ENCODE measurements at places on chromosomes 3 and 15.

DNA sequence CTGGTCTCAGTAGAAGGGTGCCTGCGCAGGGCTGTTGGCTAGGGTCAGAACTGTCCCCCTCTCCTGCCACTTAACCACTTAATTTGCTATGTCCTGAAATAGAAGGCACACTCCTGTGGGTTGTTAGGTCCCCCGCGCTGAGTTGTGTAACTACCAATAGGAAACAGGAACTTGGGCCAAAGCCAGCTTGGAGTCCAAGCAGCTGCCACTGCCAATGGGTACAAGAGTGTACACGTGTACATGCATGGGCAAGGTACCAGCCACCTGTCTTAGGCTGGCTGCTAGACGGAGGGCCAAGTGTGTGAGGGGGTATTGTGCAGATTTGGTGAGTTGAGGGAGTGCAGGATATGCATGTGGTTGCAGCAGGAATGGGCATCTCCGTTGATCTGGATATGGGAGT lies 29.7 kb upstream of the POLG start:
- no peak for DNase-seq

DNA sequence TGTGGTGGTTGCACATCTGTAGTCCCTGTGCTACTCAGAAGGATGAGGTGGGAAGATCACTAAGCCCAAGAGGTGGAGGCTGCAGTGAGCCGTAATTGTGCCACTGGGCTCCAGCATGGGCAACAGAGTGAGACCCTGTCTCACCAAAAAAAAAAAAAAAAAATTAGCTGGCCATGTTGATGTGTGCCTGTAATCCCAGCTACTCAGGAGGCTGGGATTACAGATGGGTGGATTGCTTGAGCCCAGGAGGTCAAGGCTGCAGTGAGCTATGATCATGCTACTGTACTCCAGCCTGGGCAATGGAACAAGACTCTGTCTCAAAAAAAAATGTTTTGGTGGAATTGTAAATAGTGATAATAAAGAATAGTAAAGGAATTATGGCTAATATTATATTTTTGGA lies 9.9 kb downstream of the ATRIP start:
- DNase-seq, result no peak

DNA sequence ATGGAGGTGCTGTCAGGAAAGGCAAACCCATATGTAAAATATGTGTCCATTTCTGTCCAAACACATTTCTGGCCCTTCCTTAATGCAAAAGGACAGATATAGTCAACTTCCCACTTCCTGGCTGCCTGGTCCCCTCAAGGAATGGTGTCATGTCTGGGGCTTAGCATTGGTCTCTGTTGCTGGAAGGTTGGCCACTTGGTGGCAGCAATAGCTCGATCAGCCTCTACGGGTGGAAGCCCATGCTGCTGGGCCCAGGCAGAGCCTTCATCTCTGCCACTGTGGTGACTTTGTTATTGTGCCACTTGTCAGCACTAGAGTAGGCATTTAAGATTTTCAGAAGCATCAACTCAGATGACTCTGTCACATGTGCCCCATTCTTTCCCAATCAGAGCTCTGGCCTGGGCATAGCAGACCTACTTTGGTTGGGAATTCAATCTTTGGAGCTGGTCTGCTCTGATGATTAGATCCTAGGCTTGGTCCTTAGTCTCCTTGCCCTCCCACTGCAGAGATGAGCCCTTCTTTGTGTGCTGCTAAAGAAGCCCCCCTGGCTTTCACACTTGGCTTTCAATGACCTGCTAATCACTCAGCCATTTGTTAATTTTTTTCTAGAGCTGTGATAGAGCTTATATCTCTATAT lies 51.0 kb upstream of the SPSB4 start:
- peak; percentile 38 for DNase-seq

GRCh38 chr15:83285979-83286553 lies 1.6 kb upstream of the BNC1 start:
- DNase-seq, result no peak

GRCh38 chr3:47634996-47635395 lies 56.3 kb upstream of the CSPG5 start:
- no peak for DNase-seq

- peak; percentile 3 for DNase-seq
Observed at GRCh38 chr3:61936344-61936937, 375.1 kb downstream of the PTPRG start.

DNA sequence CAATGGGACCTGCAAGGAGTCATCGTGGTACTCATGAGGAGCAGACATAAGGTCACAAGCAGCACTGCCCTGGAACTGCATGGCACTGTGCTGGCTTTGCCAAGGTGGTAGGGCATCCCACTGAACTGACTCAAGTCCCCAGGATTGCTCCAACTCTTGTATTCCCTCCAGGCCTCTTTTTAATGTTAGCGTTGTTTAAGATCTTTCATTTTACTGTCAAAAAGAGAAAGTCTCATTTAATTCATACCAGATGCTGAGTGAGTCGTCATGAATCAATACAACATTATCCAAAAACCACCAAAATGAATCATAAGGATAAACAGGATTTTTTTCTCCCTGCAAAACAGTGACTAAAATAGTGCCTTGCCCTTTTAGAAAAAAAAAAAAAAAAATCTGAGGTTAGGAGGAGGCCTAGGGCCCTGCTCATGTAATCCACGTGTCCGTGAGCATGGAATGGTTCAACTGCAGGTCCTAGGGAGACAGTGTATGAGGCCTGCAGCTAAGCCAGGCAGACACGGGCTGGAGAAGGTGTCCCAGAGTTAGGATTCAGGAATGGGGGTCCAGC lies 36.7 kb upstream of the BLM start:
- no peak for DNase-seq

DNA sequence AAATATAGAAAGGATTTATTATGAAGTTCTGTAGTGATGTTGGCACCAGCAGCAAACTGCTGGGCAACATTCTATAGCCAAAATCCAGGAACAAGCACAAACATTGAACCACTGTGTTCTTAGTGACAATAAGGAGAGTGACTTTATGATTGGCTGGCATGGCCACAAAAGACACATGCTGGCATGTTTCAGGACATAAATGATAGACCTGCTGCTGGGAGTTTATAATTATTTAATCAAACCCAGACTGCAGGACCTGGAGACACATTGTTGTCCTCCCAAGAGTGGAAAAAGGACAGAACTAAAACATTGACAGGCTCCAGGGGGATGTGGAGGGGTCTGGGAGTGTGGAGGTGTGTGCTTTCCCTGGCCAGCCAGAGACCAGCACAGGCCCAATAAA lies 255.3 kb upstream of the LRTM1 start:
- no peak for DNase-seq

DNA sequence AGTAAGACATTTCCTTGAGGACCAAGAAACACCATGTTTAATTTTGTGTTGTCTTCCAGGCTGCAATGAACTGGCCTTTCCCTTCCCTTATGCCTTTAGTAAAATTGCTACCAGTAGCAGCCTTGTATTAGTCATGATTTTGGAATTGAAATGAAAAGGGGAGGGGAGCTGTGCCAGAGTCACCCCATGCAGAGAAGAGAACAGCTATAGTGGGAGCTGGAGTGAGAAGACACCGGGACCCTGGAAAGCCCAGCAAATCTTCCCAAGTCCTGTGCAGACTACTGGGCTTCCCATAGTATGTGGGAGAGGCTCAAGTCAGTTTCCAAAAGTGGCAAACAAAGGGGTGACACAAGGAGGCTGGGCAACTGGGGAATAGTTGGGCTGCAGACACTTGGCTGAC lies 178.5 kb downstream of the NR1D2 start:
- DNase-seq, result no peak

- no peak for DNase-seq
Observed at GRCh38 chr15:76905855-76906254, 715 bp upstream of the SCAPER start.

DNA sequence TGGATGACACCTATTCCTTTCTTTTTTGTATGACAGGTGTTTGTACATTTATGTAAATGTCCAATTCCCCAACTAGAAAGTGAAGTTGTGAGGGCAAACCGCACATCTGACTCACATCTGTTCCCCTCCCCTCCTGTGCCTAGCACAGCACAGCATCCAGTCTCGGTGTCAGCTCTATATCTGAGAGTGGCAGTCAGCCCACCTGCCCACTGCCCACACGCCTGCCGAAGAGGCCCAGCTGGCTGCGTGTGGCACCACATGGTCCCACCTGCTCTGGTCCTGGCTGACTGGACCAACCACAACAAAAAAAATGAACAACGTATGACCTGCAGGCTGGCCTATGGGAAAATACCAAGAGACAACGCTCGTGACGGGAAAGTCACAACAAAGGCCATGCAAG lies 62.8 kb downstream of the XXYLT1 start:
- no peak for DNase-seq

DNA sequence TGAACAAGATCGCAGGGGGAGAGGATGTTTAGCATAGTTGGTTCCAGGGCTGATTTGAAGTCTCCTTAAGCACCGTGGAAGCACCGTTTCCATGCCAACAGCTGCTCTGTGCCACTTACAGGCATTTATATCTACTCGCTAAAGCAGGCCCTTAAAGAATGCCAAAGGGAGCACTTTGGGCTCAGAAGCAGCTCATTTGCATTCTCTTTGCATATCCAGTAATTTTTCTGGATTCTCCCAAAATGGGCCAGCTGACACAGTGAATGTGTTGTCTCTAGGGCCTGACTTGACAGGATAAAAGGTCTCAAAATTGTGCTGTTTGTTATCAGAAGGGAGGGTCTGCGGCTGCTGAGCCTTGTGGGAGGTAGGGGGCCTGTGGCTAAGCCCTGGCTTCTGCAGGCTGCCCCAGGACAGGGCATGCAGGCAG lies 138.6 kb downstream of the FBLN2 start:
- no peak for DNase-seq

DNA sequence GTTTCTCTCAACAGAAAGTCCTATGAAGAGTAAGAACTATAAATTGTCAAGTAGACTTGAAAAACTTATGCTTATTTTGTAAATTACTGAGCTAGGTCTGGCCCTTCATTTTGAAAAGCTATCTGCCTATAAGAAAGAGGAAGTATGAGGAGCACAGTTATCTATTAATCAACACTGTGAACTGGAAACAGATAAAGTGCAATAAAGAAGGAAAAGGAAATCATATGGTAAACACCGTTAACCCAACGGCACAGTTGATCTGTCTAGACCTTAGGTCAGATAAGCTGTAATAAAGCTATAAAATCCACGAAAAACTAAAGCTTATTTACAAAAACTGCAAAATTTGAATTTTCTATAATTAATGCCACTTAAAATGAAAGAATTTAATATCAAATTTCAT lies 242.5 kb downstream of the ZBTB20 start:
- DNase-seq, result no peak

- no peak for DNase-seq
Observed at GRCh38 chr3:179531576-179531975, 31.1 kb upstream of the ACTL6A start.
